ENCODE measurements at places on chromosomes 5 and 9. TPM values are rescaled to one million over a fixed set of nuclear protein-coding genes. Genes with fewer than 3 reads are reported as not detected.

- no peak for DNase-seq
These were observed 57.4 kb upstream of the ANKRD55 start for GRCh38 chr5:56290378-56291078.

DNA sequence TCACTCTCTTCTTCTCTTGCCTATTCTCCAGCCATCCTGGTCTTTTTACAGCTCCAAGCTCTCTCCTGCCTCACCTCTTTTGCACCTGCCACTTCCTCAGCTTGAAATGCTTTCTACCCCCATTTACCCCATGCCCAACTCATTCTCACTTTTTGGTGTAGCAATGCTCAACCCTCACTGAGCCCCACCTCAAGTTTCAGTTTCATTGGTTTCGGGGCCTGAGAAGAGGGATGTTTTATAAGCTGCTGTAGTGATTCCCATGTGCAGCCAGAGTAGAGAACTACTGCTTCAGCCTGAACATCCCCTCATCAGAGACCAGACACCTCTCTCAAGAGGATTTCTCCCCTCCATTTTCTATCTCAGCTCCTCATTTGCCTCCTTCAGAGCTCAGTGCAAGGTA is 45.2 kb upstream of the FYB1 start:
- DNase-seq, result no peak

DNA sequence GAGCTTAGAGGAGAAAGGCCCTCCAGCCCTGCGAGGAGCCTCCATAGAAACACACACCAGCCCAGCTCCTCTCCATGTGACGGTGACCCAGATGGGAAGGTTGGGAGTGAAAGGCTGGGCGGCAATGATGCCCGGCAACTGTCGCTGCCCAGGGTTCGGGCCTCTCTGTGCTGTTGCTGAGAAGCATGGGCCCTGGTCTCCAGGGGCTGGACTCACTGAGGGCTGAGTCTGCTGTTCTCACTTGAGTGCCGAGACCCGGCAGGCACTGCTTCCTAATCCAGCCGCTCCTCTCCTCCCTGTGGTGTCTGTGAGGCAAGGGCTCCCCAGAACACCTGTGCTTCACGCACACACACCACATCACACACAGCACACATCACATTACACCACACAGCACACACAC is 493.6 kb downstream of the GADD45G start:
- no peak for DNase-seq

DNA sequence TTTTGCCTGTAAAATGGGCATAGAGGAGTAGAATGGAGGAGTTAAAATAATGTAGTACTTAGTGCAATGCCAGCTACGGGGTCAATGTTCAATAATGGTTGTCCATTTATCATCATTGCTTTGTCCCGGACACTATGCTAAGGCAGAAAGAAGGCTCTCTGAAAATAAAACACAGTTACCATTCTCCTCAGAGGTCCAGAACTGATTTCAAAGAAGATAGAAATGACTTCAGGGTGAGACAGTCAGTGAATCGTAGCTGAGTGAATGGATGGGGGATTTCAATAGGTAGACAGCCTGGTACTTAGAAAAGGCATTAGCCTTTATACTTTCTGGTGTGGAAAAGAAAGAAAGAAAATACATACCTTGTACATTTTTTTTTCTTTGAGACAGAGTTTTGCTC is 1.2 kb upstream of the AK3 start:
- DNase-seq, result no peak

The TLR4 gene
- 1.7 TPM for total RNA-seq

The STRBP gene
- 22.1 TPM for total RNA-seq

The ZNF454 gene
- 1.7 TPM for total RNA-seq

The FOXD4L6 gene
- not detected for total RNA-seq

The TAF11L10 gene
- total RNA-seq, result not detected

The SLC24A2 gene
- not detected for total RNA-seq

The MZB1 gene
- not detected for total RNA-seq

Data from epithelial cell of proximal tubule (primary cell).